ENCODE measurements at places on chromosomes 16 and 17.

GRCh38 chr16:57216968-57217367 lies 28.1 kb upstream of the ARL2BP start:
- no peak for DNase-seq

GRCh38 chr17:74417178-74418045 lies 14.5 kb upstream of the GPRC5C start:
- DNase-seq, result peak; percentile 25

DNA sequence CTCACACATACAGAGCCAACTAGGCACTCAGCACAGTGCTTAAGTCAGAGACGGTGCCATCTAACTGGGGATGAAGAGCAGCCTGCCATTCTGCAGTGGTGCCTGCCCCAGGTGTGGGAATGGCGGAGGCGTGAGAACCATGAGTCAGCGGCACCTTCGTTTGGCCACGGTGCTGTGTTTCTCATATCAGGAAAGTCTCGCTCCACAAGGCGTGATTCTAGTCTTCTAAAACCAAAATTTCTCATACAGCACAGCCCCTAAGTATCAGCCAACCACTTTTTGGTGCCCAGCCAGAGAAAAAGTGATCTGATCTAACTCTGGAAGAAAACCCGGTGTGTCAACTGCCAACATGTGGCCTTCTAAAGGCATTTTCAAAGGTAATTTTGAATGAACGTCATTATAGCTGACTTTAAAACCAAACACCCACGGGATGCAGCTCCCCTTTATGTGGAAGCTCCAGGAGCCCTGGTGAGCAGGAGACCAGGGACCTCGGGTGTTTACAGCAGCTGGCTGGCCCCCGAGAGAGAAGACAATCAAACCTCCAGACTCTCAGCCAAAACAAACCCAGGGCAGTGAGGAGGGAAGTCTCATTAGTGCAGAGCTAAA lies 54.6 kb downstream of the ABCC12 start:
- peak; percentile 81 for DNase-seq

DNA sequence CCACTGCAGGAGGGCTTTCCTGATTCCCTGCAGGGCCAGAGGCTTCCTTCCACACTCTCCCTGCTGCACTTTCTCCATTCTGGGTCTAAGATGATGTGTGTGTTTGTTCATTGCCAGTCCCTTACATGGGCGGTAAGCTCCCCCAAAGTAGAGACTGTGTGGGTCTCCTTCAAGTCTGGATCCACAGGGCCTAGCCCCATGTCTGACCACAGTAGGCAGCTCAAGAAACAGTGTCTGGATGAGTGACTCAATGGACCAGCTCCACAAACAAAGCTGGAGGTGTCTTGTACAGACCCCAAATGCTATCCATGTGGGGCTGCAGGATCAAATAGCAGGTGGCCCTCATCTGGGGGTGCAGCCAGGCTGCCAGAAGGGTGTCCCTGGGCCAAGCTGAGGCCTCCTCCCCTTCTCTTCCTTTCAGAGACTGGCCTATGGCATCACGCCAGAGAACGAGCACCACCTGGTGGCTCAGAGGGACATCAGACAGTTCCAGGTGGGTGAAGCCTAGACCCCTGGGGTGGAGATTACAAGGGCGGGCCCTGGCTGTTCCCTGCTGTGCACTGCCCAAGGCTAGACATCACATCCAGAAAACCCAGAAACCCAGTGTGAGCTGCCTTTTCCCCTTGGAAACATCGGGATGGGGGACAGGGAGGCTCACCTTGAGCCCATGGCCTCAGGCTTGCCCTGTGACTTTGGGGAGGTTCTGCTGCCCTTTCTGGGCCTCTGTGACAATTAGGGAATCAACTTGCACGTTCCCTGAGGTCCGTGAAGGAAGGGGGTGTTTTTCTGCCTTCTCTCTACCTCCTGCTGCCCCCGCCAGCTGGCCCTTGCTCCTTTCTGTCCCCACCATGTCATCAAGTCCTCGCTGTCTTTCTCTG lies 45.9 kb downstream of the SLC6A2 start:
- DNase-seq, result peak; percentile 60
